Stimulated activated CD4-positive, alpha-beta T cell treated with anti-CD3 and anti-CD28 coated beads, Interleukin-15, amount 100 ng/mL, for 1 hour (primary cell): ENCODE measurements at places on chromosomes 3 and 15.

DNA sequence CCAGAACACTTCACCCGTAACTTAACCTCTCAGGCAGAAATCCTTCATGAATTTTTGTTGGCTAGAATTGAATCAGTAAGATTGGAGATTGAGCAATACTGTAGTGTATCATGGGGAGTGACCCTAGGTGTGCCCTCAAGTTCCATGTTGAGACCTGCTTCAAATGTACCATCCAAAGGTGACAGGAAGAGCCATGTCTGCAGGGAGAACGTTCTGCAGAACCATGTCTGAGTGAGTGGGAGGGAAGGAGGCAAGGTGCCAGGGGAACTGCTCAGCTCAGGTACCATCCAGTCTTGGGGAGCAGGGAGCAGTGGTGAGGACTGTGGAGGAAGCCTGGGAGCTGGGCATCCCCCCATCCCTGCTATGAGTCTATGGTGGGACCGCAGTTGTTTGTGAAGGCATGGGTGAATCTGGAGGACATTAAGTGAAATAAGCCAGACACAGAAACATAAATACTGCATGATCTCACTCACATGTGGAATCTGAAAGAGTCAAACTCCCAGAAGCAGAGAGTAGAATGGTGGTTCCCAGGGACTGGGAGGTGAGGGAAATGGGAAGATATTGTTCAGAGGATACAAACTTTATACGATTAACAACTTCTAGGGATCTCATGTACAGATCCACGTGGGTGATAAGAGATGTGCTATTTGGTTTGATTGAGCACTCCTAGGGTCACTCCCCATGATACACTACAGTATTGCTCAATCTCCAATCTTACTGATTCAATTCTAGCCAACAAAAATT is 23.3 kb downstream of the CFAP161 start:
- DNase-seq, result no peak

DNA sequence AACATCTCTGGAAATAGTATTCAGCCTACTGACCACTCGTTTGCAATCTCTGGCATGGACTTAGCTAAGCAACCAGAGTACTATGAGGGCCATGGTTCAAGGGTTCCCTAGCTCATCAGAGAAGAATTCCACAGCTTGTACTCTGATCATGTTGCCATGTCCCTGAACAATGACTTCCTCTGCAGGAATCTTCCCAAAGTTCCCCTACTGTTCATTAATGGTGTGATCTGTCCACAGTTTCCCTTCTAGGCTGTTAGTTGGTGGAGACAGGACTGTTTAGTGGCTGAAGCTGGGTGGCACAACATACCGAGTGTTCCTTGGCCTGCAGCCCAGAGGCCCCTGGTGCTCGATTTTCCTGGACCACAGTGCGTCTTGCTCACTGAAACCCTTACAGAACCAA is 44.4 kb upstream of the GALNT15 start:
- no peak for DNase-seq

DNA sequence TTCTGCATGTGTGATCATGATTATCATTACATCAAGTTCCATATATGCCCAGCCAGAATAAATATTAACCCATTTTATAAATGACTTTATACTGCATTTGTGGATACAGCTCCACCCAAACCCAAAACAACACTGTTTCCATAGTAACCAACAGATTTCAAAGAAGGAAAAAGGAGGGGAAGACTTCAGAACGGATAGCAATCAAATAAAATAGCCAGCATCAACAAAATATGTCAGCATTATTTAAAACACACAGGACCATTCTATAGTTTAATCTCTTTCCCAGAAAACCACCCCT is 114.4 kb downstream of the FOXP1 start:
- DNase-seq, result no peak

- DNase-seq, result no peak
These were observed 255.7 kb downstream of the MBNL1 start for GRCh38 chr3:152524198-152525140.

DNA sequence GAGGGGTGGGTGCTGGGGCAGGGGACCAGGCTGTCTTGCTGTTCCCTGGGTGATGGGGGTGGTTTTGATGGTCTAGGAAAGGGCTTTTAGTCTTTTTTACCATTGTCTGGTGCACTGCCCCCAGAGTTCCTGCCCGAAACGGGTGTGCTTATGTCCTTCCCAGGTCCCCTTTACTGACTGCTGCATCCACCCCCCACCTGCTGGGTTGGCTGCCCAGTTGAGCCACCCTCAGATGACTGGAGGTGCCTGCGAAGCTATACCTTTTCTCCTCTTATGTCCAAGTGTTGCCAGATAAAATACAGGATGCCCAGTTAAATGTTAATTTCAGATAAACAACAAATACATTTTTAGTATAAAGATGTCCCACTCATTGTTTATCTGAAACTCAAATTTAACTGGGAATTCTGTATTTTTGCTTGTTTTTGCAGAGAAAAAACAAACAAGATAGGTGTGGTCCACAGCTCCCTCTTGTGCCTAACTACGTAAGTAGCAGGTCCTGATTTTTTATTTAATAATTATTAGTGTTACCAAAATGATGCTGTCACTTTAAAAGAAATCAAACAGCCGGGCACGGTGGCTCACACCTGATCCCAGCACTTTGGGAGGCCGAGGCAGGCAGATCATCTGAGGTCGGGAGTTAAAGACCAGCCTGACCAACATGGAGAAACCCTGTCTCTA is 6.1 kb upstream of the RPP14 start:
- no peak for DNase-seq

DNA sequence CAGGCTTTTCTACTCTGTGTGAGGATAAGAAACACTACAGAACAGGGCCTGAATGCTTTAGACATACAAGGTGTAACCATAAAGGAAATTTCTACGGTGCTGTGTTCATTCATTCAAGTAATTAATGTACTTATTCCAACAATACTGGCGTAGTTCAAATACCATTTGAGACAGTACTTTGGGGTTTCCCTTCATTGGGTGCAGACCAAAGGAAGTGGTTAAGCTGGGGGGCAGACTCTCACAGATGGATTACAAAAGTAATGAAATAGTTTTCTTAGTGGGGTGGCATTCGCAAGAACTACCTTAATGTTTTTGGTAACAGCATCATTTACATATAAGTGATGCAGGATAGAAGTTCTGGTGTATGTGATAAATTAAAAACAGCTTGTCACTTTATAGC is 65.9 kb downstream of the BTD start:
- no peak for DNase-seq

DNA sequence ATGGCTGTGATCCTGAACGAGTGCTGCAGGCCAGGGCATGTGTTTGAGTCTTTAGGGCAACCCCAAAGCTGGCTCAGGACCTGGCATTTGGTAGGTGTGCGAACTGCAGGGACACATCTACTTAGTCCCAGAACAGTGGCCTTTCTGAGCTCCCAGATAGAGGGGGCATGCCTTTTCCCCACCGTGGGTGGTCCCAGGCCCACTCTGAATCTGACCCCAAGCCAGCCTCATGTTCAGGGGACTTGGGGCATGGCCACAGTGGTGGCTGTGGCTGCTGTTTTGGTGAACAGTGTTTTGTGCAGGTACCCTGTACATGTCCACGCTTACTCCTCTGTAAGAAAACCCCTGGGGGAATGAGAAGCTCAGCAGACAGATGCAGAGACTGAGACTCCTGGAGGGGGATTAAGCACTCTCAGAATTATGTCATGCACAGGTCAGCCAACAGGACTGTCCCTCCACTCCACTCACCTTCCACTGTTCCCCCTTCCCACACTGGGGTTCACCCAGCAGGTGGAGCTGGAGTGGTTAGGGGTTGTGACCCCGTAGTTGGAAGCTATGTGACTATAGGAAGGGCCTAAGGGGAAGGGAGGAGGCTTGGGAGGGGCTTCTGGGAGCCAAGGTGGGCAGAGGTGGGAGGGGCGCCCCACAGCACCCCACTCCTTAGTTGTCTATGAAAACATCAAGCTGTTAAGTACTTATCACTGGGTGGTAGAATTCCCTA is 16.4 kb downstream of the ESYT3 start:
- no peak for DNase-seq

DNA sequence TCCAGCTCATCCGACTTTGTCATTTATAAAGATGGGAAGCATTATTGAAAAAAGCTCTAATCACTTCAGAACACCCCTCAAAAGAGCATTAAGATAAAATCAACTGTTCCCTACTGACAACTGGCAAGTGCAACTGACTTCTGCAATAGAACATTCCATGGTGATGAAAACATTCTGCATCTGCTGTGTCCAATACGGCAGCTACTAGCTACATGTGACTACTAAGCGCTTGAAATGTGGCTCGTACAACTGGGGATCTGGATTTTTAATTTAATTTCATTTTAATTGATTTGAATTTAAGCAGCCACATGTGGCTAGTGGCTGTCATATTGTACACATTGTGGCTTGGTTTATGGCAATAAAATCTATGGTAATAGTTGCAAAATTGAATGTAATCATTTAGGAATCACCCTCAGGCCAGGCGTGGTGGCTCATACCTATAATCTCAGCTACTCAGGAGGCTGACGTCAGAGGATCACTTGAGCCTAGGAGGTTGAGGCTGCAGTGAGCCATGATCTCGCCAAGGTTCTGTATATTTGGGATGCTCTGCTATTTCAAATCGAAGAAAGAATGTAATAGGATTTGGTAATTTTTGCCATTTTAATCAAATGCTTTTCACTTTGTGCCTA is 390.3 kb downstream of the GABRB3 start:
- DNase-seq, result no peak

GRCh38 chr3:145623349-145623748 is 537.6 kb downstream of the PLOD2 start:
- no peak for DNase-seq

DNA sequence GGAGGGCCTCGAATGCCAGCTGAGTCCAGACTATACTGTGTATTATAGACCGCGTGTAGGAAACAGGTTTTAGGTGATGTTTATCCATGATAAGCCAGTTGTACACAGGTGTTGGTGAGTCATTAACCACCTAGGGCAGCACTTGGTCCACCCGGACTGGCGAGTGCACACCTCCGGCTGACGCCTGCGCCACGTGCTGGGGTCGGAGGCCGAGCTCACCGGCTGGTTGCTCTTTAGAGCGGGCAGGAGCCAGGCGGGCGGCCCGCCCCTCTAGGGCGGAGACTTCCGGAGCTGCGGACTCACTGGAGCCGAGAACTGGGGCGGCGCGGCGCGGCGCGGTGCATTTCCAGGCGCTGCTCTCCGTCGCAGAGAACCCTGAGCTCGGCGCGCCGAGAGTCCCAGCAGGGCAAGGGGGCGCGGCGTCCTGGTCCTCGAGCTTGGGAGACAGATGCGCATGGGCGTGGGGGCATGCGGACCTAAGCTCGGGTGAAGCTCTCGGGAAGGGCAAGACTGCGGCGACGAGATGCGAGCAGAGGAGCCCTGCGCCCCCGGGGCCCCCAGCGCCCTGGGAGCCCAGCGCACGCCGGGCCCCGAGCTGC is at the start of gene ESYT3:
ESYT3 (plus strand) TSS at position 341 of the 599 bp plus-strand sequence; CDS start at position 524, 183 bp downstream.
- DNase-seq, result peak; percentile 23

DNA sequence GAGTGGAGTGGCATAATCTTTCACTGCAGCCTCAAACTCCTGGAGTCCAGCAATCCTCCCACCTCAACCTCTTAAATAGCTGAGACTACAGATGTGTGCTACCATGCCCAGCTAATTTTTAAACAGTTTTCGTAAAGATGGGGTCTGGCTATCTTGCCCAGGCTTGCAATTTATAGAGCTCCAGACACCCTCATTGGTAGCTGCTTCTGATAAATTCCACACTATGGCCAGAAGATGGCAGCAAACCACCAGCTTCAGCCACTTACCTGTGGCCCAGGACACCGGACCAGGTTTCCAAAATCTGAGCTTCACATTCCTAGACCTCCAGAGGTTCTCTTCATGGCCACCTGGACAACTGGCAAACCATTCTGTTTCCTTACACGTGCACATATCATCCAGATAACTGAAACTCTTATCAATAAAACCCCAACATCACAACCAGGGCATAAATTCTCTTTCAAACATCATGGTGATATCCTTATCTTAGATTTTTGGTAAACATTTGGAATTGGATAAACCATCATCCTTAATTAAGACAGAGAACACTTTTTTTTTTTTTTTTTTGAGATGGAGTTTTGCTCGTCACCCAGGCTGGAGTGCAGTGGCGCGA is 28.9 kb downstream of the FBXW12 start:
- peak; percentile 10 for DNase-seq

GRCh38 chr3:48408823-48409281 is 21.0 kb downstream of the PLXNB1 start:
- no peak for DNase-seq
